ENCODE measurements at places on chromosomes 13 and 19. TPM values are rescaled to one million over a fixed set of nuclear protein-coding genes. Genes with fewer than 3 reads are reported as not detected.
A peak's percentile ranks its signal among the peaks of the same experiment; 100 is the strongest.

The TNFSF9 gene
- 0.29 TPM for total RNA-seq

The OVOL3 gene
- not detected for total RNA-seq

- no peak for DNase-seq
Measured at GRCh38 chr13:78700121-78700910, 41.4 kb upstream of the OBI1 start.

- no peak for DNase-seq
Measured at GRCh38 chr19:2291185-2291751, 9.3 kb upstream of the PEAK3 start.

DNA sequence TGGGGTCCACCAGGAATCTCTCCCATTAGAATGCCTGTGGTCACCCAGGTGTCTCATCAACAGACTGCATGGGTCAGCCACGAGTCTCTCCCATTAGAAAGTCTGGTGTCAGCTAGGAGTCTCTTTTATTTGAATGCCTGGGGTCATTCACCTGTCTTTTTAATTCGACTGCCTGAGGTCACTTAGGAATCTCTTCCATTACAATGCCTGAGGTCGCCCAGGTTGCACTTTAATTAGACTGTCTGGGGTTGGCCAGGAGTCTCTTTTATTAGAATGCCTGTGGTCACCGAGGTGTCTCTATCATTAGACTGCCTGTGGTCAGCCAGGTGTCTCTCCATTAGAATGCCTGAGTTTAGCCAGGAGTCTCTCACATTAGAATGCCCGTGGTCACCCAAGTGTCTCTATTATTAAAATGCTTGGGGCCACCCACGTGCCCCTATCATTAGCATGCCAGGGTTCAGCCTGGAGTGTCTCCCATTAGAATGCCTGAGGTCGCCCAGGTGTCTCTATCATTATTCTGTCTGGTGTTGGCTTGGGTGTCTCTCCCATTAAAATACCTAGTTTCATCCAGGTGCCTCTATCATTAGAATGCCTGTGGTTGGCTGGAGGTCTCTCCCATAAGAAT is 1474.3 kb downstream of the UQCRFS1 start:
- no peak for DNase-seq

GRCh38 chr19:29022599-29022998 is 190.4 kb downstream of the UQCRFS1 start:
- no peak for DNase-seq

DNA sequence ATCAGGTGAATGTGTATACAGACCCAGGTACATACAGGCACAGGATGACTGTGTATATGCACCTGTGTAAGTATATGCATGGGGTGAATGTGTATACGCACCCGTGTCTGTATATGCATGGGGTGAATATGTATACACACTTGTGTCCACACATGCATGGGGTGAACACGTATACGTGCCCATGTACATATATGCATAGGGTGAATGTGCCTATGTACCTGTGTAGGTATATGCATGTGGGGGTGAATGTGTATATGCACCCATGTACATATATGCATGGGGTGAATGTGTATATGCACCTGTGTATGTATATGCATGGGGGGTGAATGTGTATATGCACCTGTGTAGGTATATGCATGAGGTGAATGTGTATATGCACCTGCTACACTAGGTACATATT is 6.9 kb upstream of the ANGPTL8 start:
- no peak for DNase-seq

DNA sequence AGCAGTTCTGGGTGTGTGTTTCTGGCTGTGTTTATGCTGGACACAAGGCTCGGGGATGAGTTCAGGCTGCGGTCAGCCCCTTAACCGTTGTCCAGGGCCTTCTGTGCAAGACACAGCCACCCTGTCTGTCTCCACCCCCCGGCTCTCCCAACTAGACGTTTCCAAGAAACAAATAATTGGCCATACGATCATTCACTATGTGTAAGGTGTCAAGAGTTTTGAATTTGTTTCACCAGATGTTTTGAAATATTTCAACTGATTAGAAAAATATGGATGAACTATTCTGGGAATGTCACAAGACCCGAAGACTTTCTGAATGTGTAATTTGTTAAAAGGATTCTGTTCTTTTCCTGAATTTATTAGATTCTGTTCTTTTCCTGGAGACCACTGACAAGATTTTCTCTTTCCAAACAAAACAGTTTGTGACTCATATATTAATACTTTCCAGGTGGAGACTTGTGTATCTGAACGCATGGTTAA is 318.2 kb downstream of the MYO16 start:
- DNase-seq: no peak

DNA sequence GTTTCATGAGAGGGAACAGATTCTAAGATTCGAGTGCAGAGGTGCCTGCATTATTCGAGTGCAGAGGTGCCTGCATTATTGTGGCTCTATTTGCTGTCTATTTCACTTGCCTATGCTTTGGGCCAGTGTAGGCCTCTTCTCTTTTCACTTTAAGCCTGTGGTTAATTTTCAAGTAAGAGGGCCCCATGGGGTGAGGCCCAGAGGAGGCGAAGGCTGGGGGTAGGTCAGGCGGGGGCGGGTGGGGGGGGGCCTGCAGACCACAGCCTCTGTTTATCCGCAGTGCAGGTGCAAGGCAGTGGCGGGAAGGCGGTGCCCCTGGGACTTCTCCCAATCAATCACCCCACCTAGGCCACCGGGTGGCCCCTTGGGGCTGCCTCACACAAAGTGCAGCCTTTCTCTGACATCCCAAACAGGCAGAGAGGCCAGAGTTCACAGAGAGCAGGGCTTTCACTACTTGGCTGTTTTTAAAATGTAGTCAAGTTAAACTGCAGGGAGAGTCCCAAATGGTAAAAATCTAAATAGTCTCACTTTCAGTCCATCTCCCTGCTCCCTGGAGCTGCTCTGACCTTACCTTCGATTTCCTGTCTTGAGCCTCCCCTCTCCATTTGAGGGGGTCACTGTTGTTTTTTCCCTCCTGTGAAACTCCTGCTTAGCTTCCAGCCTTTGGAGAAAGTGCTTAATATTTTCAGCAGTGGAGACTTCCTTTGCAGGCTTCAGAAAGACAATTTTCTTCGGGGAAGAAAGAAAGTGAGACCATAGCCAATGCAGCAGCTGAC is 249.0 kb downstream of the DLEU7 start:
- DNase-seq: no peak

DNA sequence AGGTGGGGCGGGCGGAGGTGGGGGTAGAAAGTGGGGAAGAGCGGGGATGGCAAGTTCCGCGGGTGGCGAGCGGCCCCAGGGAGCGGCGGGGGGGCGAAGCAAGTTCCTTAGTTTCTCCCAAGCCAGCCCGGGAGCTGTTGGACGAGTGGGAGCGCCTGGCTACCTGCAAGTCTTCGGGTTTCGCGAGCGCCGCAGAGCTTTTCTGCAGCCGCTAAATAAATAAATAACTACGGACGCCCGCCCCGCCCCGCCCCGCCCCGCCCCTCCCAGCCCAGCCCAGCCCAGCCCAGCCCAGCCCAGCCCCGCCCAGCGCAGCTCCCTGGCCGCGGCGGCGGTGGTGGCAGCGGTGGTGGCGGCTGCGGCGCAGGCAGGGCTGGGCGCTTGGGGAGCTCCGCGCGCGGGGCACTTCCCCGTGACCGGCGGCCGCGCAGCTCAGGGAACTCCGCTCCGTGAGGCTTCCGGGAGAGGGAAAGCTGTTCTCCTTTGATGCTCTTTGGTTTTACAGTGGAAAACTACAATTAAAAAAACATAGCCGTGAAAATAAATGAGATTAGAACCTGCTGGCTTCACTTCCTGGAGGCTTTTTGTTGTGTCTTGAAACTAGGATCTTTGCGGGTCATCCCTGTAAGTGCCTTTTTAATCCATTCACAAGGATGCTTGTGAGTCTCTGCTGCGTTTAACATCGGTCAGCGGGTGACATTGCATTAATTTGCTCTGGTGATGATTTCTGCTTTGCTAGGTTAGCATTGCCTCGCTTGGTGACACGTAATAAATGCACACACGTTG is at the start of gene UBE2L5:
TSS of gene UBE2L5 (plus strand) at position 440 of the 786 bp plus-strand sequence. CDS start 5,498 bp downstream, outside the sequence.
- DNase-seq: peak; percentile 95

The LILRA1 gene
- 0.52 TPM for total RNA-seq

GRCh38 chr19:38425810-38426466 is at the start of gene RASGRP4:
TSS of gene RASGRP4 (minus strand) at chr19:38426219. CDS start at chr19:38426091, 128 bp downstream.
- no peak for DNase-seq

The MYDGF gene
- 41.0 TPM for total RNA-seq

GRCh38 chr13:94286581-94286980 is 192.9 kb downstream of the DCT start:
- no peak for DNase-seq

The ZNF808 gene
- 16.7 TPM for total RNA-seq

The NCAN gene
- not detected for total RNA-seq

- no peak for DNase-seq
Measured at GRCh38 chr19:53365899-53366493, 491 bp downstream of the ZNF525 start.

DNA sequence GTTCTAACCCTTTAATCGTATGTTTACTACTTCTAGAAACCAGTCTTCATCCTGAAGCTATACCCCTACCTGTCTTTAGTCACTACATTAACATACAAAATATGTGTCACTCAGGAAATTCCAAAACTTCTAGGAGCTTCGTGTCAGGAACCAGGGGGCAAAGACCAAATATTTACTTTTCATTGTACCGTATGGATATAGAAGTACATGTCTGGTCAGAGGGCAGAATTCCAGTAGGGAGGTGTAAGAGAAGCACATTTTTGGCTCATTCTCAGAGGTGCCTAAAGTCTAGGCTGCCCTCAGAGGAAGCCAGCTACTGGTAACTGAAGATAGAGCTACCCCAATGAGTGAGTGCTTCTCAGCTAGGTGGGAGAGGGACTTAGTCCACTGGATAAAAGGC is 320.7 kb downstream of the DIAPH3 start:
- no peak for DNase-seq

GRCh38 chr13:44470638-44471562 is 97.3 kb downstream of the SERP2 start:
- no peak for DNase-seq

DNA sequence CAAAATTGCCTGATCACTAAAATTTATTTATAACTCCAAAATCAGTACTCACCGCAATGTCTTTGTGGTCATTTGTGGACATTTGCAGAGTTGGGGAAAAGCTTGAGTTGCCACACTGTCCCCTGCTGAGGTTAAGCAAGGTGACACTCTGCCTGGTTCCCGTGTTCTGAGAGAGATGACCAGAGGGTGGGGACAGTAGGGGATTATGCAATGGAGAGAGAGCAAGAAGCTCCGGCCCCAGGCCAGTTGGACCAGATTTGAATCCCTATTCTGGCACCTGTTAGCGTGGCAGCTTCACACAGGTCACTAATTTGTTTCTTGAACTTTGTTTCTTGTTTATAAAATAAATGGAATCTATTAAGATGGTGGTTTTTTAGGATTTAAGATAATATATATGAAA is 17.8 kb downstream of the ERCC5 start:
- DNase-seq: no peak

DNA sequence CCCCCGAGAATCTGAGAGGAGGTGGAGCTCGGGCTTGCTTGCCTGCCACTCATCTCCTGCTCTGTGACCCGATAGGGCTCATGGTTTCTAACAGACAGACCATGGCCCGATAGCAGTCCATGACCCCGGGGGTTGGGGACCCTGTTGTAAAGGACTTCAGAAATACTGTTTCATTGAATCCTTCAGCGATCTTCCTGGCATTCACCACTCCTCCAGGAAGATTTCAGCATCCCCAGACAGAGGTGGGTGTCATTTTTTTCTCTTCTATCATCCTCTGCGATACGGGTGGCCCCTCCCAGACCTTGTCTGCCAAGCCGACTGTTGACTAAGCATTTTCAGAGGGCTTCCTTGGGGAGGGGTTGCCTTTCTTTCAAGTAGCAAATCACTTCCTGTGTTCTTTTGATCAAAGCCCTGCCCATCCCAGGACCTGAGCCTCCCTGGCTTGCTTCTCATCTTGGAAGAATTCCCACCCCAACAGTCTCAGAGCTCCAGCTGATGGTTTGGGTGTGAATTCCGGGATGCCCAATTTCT is 1.7 kb downstream of the MYO1F start:
- DNase-seq: no peak

DNA sequence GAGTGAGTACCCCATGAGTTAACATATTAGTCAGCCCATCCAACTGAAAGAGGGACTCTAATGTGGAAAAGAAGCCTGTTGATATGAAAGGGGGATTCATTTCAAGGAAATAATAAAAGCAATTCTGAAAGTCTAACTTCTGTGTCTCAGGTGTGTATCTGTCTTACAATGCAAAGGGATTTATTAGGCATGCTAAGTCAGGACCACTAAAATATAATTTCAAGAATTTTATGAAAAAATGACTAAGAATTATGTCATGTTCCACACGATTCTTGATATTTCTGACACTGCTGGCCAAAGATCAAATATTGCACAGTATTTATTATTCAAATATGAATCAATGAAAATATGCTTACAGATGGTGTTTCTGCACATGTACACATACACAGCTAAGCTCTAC is 130.8 kb downstream of the KLF12 start:
- DNase-seq: no peak

GRCh38 chr19:17794731-17795494 is at the start of gene B3GNT3:
TSS of gene B3GNT3 (plus strand) at chr19:17795138. CDS start at chr19:17807808, 12,670 bp downstream.
- DNase-seq: no peak

GRCh38 chr13:80560609-80561008 is 219.7 kb upstream of the SPRY2 start:
- DNase-seq: no peak

The SIGLEC12 gene
- not detected for total RNA-seq

GRCh38 chr13:30743319-30744055 is 8.1 kb downstream of the ALOX5AP start:
- DNase-seq: no peak

DNA sequence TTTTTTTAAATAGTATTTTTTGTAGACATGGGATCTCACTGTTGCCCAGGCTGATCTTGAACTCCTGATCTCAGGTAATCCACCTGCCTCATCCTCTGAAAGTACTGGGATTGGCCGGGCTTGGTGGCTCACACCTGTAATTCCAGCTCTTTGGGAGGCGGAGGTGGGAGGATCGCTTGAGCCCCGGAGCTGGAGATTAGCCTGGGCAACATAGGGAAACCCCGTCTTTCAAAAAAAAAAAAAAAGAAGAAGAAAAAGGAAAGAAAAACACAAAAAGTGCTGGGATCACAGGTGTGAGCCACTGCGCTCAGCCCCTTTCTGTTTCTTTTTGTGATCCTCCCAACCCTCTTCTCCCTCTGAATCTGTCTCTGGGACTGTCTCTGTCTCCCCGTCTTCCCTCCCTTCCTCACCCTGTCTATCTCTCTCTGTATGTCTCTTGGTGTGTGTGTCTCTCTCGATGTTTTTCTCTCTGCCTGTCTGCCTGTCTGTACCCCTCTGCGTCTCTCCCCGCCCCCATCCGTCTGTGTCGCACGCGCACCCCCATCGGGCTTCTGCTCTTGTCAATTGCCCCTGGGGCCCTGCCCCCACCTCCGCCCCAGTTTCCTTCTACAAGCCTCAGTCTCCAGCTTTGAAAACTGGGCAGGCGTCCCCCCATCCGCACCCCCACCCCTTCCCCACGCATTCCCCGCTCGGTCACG is 540 bp upstream of the ZFP36 start:
- no peak for DNase-seq
